Type B pancreatic cell (in vitro differentiated cells): ENCODE measurements at places on chromosomes 3 and 15.

GRCh38 chr15:76199106-76200082 lies 111.9 kb downstream of the ETFA start:
- no peak for DNase-seq

DNA sequence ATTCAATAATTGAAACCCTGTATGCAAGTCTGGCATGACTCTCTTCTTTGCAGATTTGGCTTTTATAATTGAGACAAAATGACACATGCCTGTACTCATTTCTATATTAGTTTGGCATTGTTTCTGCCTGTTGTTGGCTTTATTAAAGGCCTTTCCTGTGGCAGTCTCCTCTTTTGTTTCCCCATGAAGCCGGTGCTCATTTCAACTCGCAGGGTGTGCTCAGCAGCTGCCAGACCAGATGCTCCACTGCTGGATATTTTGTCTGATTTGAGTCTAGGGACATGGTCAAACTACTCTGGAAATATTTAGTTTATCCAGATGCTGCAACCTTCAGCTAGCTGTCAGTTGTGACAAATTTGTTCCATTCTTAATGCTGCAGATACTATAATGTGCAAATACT lies 445.3 kb downstream of the NAALADL2 start:
- no peak for DNase-seq

GRCh38 chr3:112092496-112093179 lies 6.4 kb downstream of the C3orf52 start:
- DNase-seq, result no peak

DNA sequence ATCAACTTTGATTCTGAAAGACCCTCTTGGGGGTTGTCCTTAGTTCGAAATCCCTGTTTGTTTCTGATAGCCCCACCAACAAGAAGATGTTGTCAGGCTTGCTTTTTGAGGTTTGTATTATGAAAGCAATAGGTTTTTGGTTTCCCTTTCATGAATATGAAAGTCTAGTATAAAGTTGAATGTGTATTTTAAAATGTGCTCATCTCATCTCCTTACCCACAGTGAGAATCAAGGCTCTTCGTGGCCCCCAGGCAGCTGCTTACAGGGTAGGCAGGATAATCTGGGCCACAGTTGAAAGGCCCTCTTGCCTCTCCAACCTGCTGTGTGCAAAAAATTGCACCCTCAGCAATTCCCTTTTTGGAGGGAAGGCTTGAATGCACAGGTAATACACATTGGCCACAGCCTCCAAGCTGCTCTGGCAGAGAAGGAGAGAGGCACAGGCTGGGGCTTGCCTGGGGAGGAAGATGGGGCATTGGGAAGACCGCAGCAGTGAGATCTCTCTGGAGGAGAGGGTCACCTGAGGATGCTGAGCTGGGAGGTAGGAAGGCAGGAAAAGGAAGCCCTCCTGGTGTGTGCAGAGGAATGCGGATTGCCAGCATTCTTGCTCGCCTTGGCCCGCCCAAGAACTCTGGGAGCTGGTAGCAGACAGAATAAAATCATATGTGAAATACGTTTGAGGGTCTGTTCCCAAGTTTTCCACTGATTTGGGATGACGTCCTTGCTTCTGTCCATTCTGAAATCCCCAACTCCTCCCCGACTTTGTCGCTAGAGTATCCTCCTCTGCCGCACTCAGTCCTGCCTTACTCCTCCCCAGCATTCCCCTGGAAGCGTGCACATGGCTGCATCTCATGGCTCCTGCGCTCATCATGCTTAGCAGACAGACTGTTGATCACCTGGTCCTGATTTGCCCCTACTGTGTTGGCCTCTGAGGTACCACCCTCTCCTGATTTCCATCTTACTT lies 196.4 kb downstream of the RPLP1 start:
- peak; percentile 58 for DNase-seq

DNA sequence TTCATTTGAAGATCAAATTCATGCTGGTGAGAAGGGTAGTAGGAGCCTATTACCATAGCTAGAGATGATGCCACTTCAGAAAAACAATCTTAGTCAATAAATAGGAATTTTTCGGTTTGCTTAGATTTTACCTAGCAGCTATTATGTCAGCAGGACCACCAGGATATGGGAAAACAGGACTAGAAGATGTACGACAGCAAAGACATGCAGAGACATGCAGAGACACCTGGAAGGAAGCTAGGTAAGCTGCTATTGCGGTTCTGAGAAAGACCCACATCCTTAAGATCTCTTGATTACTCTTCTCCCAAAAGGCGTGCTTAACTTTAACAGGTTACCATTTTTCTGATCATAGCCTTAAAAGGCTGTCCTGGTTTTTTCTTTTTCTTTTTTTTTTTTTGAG lies 64.8 kb upstream of the THSD4 start:
- DNase-seq, result no peak

DNA sequence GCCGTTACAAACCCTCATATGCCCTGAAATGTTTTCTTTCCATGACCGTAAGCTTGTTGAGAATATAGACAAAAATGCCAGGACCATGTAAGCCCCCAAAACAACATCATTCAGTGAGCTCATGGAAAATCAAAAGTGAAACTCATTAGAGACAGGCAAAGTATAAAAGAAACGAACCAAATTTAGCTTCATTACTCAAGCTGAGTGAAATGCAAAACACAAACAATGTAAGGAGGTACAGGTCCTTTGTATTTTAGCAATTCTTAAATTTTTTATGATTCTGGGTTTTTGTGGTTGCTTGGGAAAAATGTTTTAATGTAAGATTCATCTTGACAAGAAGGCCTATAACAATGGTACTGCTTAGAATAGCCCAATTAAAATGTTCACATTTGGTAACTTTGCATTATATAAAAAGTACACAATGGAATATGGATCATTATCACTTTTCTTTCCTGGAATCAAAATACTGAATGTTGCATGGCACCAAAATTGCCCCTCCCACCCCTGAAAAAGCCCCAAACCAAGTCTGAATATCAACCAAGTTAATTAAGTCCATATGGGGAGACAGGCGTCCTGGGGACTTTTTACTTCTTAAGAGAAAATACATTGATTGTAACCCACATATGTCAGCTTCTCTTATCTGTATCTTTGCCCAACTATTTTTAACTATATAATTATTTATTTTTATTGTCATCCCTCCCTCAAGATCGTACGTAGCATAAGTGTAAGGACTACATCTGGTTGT lies 247.7 kb upstream of the CDIN1 start:
- no peak for DNase-seq

GRCh38 chr15:81531109-81531592 lies 157.1 kb upstream of the TMC3 start:
- no peak for DNase-seq

- DNase-seq, result no peak
Measured at GRCh38 chr3:106862067-106862466, 515.2 kb upstream of the CCDC54 start.

- no peak for DNase-seq
Measured at GRCh38 chr3:134929976-134930375, 134.9 kb downstream of the EPHB1 start.

DNA sequence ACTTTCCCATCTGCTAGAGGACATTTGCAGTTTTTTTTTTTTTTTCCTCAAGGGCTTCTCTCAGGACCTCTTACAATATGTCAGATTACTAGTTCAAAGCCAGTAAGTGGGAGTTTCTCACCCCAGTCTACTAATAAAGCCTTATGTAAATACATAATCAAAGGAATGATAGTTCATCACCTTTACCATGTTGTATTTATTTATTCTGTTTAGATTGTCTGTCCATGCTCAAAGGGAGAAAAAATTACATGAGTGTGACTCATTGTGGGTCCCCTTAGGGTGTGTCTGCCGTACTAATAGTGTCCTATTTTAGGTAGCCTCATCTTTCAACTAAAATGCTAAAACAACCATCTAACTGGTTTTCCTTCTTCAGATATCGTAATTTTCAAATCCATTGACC lies 917.6 kb downstream of the EPHA3 start:
- no peak for DNase-seq

DNA sequence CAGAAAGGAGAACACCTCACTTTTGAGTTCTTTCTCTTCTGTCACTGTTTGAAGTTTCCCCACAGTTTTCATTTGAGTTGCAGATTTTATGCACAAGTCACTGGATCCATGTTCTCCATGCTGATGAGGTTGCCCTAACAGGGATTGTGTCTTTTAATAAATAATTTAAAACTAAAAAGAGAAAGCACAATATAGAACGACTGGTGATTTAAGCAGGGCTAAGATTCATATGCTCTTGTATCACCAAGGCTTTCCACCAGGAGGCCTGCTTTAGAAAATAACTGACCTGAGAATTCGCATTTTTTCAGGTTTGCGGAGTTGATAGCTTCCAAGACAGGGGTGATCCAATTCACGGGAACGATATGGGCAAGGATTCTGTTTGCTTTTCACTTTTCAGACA lies 252.0 kb upstream of the VEPH1 start:
- no peak for DNase-seq
